ENCODE measurements at places on chromosomes 3 and 15.

DNA sequence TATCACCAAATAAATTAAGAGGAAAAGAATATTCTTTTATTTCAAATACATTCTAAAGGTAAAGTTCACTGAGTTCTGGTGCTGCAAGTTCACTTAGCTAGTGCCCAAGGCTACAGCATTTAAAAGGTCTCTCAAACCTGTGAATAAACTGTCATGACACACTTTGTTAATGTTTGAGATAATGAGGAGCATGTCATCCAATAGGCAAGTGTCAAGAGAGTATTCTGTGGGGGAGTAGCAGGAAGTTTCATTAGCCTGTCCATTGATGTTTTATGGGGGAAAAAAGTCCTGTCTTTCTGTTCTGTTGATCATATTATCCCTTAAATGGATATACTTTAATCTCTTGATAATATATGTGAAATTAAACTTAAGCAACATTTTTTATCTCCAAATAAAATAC lies 4.0 kb downstream of the SPESP1 start:
- no peak for DNase-seq

DNA sequence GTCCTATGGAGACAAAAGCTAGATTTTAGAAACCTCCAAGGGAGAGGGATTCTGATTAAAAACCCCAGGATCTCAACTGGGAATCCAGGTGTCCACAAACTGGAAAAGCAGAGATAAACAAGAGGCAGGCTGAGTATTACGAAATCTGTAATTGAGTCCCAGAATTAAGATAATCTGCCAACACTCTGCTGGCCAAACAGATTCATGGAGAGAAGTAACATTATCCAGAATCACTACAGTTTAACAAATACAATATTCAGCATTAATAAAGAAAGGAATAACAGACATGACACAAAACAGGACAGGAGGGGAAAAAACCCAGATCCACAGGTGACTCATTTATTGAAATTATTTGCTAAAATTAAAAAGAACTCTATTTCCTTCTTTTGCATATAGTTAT lies 227.2 kb upstream of the NANOGP8 start:
- DNase-seq = no peak

DNA sequence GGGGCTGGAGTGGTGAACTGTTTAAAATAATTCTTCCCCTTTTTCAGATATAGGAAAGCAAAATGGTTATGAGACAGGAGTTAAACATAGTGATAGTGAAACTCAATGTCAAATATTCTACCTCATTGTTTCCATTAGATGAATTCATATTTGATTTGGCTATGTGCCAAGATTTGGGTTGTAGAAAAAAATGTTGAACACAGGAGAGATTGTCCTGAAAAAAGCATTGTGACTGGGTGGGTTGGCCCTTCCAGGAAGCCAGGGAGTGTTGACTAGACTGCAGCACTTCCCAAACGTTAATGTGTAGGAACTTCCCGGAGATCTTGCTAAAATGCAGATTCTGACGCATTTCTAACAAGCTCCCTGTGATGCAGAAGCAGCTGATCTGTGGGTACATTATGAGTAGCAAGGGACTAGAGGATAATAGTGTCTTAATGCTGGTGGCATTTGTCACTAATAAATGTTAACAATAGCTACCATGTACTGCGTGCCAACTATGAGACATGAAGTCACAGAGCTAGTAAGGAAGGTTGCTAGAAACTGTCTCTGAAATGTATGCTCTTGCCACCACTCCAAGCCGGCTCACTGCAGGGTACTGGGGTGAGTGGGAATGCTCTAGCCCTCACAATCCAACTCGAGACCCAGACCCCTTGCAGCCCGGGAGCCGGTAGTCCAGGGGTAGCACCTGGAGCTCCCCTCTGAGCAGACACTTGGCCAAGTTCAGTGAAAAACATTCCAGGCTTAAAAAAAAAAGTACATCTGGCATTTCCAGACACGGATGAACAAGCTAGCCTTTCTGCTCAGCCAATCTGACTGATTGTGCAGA lies 120.6 kb downstream of the CD47 start:
- no peak for DNase-seq

DNA sequence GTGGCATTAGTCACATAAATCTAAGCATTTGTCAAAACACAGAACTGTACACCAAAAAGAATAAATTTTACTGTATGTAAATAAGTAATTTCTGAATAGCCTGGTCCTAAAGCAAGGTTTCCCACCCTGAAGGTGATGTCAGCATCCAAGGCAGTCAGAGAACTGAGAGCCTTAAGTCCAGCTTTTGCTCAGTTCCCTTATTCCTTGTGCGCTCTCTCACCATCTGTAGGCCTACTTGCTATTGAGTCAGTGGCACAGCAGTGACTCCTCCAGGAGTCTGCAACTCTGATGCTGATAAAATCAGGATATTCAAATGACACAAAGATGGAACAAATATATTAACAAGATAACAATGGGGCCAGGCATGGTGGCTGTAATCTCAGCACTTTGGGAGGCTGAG lies 22.3 kb downstream of the VPS39 start:
- no peak for DNase-seq

- DNase-seq = no peak
These were observed 1.1 kb downstream of the RBSN start for GRCh38 chr3:15097891-15098290.

DNA sequence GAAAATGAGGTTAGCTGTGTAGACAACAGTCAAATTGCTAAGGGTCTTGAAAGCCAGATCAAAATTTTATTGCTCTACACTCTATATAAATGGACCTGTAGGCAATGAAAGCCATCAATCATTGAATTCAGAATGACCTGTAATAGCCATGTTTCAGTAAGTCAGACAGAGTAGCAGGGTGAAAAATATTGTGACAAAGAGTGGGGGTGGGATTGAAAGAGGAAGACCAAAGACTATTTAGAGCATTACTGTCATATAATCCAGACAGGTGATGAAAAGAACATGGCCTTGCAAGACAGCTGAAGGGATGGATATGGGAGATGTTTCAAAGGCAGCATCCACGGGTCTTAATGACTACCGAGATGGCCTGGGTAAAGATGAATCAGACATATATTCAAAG lies 22.2 kb downstream of the IFT57 start:
- DNase-seq = no peak

- no peak for DNase-seq
These were observed 58.5 kb upstream of the LPP start for GRCh38 chr3:188095431-188095830.

GRCh38 chr3:52373676-52374075 lies 57.6 kb downstream of the DNAH1 start:
- DNase-seq = no peak

DNA sequence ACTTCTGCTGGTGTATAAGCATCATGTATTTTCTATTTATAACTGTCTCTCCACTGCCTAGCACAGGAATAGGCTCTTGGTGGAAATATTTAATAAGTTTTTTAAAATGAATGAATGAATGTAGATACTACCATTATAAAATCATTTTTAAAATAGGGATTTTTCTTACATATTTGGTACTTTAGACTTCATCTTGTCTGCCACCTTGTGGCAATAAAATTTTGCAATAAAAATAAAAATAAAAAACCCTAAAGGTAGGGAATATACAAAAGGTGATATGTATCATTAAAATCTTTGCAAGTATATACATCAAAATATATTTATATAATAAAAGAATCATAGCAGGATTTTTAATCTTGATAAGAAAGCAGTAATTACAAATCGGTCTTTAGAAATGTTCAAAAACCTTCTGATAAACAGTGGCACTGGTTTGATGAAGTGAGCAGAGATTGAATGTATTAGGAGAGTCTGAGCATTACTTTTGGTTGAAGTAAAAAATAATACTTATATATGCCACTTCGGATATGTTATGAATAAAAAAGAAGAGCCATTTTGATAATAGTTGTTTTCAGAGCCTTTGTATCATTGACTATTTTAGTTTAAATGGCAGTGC lies 95.2 kb downstream of the SPATA16 start:
- no peak for DNase-seq

GRCh38 chr3:34742151-34742550 lies 897.2 kb upstream of the ARPP21 start:
- DNase-seq = no peak

DNA sequence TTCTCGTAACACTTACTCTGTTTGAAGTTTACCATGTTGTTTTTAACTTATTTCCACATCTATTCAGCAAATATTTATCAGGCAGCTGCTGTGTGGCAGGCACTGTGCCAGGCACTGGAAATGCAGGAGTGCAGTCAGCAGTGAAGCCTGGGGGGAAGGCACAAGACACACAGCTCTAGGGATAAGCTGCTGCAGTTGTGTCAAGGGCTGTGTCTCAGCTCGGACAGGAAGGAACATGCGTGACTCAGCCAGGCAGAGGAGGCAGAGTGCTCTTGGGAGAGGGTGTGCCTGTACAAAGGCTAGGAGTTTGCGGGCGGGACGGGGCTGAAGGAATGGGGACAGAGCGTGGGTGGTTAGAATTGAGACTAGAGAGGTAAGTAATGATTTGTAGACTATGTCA lies 24.7 kb downstream of the LYSMD4 start:
- DNase-seq = peak; percentile 46

GRCh38 chr15:83889995-83890394 lies 236.1 kb downstream of the ADAMTSL3 start:
- DNase-seq = no peak

DNA sequence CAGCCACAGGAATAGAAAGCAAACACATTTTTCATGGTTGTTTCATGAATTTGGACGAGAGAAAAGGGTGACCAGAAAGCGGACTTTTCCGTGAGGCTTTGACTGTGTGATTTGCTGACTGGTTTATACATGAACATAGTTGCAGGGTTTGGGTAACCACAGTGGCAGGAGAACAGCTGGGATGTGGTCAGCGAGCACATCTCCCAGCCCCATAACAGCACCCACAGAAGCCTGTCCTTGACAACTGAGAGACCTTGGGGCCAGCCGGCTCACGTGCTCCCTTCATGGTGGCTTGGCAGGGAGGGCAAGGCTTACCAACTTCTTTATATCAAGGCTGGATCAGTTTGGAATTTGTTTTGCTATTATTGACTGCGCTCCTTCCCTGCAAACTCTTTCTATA lies 13.2 kb upstream of the RGMA start:
- no peak for DNase-seq

- no peak for DNase-seq
These were observed 121.8 kb downstream of the AGBL1 start for GRCh38 chr15:86201313-86202008.

GRCh38 chr3:197464794-197465193 lies 91.0 kb downstream of the BDH1 start:
- no peak for DNase-seq

DNA sequence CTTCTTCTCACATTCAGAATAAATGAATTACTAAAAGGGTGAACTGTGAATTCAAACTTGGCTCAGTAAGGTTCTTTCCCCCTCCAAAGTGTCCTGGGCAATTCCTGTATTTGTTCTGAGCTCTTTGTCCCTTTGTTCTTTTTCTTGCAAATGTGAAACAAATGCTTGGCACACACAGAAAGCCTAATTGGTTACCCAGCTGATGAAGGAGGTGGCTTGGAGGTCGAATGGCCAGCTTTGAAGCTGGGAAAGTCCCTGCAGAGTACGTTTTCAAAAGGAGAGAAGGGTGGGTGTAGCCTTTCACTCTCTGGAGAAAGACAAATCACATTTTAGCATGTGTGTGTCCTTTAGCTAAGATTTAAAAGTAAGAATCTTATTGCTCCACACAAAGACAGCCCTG lies 154.4 kb downstream of the PEX5L start:
- peak; percentile 53 for DNase-seq

GRCh38 chr3:41363830-41364523 lies 164.7 kb downstream of the CTNNB1 start:
- no peak for DNase-seq

DNA sequence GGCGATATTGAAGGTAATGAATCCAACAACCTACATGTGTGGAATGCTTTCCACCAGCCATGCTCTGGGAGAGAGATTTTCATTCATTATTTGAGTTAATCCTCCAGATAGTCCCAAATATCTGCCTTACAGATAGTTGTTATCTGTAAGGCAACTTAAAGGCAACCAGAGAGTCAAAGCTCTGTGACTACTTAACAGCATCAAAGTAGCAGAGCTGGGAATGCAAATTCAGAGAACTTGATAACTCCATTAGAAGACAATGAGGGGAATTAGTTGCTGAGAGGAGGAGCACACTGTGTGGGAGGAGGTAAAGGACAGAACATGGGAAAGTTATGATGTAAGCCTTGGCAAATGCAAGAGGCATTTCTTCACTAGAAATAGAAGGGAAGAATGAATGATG lies 10.5 kb upstream of the CRBN start:
- DNase-seq = no peak

DNA sequence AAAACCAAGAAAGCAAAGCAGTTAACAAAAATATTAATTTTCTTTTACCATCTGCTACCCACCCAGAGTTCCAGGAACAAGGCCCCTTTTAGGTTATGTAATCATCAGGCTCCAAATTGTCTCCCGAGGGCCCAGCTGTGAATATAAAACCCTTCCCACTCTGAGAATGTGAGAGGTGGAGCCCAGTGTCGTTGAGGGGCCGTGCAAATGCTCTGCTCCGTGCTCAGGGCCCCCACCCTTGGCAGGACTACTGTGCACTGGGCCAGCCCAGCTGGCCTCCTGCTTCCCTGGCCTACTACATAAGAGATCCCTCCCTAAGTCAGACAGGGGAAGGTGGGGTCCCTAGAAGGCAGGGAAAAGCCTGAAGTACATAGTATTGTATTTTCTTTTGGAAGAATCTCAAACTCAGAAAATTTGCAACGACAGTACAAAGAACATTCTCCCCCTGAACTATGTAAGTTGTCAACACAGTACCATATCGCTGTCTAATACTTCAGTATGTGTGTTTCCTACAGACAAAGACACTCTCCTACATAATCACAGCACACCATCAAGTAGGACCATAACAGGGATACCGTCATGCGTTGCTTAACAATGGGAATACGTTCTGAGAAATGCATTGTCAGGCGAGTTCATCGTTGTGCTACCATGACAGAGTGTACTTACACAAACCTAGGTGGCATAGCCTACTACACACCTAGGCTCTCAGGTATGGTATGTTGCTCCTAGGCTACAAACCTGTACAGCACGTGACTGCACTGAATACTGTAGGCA lies 4.4 kb upstream of the CLEC3B start:
- DNase-seq = no peak

- no peak for DNase-seq
These were observed 520.9 kb upstream of the TGFBR2 start for GRCh38 chr3:30085486-30085885.

GRCh38 chr3:46489381-46489780 lies 8.4 kb upstream of the RTP3 start:
- DNase-seq = no peak

DNA sequence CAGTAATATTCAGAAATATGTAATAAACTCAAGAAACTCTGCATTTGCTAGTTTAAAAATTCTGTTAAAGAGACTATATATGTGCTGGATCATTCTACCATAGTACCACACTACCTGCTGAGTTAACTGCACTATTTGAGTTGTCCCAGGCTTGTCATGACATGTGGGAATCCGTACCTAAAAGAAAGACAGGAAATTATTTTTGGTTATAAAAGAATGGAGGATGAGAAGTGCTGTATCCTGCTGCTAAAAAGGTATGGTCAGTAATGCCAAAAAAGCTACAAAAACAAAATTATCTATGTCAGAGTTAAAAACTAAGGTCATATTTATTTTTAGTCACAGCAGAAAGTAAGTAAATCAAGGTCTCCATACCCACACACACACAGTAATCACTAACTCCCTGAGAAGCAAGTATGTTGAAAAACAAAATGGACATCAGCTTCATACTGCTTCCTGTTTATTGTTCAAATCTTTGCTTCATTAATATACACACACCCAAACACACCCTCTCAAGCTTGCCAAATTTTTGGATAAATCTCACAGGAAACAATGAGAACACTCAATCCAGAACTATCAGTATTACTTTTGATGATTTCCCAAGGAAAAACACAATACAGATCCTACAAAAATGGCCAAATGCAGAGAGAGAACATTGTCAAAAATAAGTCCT lies 33.7 kb downstream of the DENND6A start:
- no peak for DNase-seq

Data from globus pallidus (tissue), 1 donor.